Ecto neural progenitor cell (in vitro differentiated cells): ENCODE measurements at places on chromosomes 12 and 14.

DNA sequence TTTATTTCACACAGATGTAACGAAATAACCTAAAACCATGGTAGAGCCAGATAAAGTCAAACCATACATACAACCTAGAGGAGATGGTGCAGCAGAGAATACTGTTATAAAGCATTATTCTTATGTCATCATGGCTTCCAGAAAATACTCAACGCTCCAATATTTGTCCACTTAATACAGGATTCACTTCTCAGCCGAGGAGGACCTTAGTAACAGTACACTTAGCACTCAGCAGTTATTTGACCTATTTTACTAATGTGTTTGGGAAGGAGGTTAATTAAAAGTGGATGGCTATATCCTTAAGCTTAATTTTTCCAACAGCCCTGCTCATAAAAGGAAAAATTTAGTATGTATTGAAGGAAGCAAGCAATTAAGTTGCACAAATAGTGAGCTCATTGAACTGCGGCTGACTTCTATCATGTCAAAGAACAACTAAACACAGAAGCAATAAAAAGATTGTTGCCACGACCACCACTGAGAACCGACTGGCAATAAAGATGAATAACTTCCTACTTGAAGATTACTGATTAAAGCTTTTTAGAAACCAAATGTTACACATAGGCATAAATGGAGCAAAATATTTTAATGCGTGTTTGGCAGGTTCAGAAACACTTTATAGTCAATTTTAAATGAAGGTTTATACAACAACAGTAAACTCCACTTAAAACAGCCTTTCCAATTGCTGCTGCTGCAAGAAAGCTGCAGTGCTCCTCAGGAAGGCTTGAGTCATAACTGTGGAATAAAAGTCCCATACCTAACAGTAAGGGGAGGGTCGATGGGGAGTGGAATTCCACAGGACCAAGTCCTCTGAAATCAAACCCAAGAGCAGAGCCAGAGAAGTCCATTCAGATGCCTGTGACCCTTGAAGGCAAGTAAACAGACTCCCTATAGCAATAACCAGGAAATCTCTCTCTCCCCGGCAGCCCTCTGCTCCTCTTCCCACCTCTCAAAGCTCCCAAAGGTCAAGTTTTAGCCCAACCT is 218.9 kb upstream of the CDKN3 start:
- DNase-seq = no peak

GRCh38 chr12:79662046-79662811 is 28.5 kb downstream of the PAWR start:
- no peak for DNase-seq

DNA sequence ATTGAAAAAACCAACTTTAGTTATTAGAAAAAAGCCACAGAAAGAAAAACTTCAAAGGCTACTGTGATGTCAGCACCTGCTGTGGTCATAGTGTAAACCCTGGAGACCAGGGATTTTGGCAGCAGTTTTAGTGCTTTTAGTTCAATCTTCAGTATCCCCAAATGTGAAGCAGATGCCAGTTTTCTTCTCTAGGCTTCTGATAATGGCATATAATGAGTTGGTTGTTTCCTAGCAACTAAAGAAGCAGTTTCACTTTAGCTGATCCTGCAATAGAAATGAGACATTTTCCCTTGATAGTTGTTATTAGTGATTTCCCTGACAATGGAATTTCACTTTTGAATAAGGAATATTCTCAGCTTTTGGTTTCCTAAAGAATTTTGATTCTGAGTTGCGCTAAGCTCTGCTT is 131.2 kb downstream of the NUBPL start:
- no peak for DNase-seq

DNA sequence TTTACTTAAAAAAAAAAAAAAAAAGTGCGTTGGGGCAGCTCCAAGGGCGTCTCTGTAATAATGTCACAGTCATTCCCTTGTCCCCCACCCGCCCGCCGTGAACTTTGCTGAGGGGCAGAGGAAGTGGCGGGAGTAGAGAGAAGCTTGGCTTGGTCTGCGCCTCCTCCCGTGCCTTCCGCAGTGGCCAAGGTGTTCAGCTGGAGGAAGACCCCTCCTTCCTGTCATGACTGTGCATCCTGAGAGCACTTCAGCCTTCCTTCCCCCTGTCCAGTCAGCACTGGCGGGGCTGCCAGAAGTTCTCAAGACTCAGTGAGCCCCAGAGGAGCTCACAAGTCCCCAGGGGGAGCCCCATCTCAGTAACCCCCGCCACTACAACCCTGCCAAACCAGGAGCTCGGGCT is 32.2 kb downstream of the AACS start:
- no peak for DNase-seq

DNA sequence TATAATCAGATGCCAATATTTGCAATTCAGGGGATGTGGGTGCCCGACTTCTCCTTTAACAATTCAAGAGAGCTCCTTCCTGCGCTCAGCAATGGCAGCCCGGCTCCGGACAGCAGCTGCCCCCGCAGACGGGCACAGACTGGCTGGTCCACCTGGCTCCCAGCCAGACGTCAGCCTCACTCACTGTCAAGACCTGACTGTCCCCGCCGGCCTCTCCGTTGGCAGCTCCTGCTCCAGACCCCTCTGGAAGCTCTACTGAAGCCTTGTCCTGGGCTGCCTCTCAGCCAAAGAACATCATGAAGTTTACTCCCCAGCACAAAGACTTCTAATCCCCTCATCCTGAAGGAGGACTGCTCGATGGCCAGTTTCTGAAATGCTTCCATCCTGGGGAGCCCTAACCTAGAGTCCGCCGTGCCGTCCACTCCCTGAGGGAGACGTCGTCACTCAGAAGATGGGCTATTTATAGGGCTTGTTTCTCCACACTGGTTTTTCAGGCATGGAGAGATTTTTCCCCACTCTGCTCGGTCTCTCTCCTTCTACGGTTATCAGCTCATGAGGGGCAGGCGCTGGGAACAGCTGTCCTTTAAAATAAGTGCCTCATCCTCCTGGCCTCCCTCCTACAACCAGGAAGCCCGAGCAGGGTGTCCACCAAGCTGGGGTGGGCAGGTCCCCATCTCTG is 126.2 kb downstream of the RFLNA start:
- DNase-seq = no peak

GRCh38 chr12:98828802-98829600 is 183.9 kb downstream of the APAF1 start:
- DNase-seq = no peak

GRCh38 chr12:25889185-25889584 is 69.3 kb upstream of the RASSF8 start:
- DNase-seq = no peak

GRCh38 chr12:56644654-56645053 is 1.1 kb downstream of the ATP5F1B start:
- peak; percentile 13 for DNase-seq

DNA sequence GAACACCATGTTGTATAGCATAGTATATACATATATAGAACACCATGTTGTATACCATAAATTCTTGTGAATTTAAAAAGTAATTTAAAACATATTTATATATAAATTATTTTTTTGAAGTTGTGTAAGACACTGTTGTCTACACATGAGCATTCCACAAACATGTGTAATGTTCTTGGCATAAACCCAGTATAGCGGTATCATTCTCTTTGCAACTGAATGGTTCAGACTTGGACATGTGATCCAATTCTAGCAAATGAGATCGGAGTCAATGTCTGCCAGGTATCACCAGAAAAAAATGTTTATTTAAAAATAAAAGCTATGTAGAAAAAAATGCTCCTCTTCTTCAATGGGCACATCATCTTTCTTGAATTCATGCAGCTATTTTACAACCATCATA is 33.9 kb downstream of the CEP290 start:
- no peak for DNase-seq

GRCh38 chr14:38512236-38512635 is 256.3 kb upstream of the CLEC14A start:
- DNase-seq = no peak

GRCh38 chr14:56149995-56150394 is 31.8 kb downstream of the PELI2 start:
- DNase-seq = no peak

DNA sequence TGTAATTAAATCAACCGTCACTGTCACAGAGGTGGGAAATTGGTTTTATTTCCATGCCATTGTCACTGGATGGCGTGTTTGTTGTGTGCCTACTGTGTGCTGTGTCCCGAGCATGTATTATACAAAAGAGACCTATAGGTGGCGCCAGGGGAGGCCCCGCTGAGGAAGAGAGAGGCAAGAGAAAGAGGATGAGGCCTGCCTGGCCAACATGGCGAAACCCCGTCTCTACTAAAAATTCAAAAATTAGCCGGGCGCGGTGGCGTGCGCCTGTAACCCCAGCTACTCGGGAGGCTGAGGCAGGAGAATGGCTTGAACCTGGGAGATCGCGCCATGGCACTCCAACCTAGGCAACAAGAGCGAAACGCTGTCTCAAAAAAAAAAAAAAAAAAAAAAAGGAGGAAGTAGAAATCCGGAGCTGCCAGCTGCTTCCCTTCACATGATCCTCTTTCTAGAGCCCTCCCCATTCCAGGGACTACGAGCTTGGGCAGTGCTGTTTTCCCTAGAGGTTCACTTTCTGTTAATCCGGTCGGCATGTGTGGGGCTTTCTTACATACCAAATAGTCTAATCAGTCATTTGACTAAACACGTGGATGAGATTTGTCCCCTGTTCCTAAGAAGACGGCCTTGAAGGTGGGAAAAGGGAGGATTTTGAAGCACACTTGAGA is 6.4 kb upstream of the CCDC175 start:
- DNase-seq = no peak

- no peak for DNase-seq
These were observed 22.5 kb upstream of the YAF2 start for GRCh38 chr12:42260518-42260917.

DNA sequence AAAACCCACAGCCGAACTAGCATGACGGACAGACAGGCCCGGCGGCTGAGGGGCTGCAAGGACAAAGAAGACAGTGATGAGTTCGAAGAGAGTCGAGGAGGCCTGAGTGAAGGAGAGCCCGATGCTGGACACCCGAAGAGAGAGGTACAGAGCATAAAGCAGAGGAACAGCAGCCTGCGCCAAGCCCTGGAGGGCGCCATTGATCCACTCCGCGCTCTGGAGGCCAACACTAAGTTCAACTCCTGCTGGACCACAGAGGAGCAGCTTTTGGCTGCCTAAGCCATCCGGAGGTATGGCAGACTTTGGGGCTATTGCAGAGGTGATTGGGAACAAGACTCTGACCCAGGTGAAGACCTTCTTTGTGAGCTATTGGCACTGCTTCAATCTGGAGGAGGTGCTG is 7.8 kb upstream of the PLXNC1 start:
- peak; percentile 73 for DNase-seq

DNA sequence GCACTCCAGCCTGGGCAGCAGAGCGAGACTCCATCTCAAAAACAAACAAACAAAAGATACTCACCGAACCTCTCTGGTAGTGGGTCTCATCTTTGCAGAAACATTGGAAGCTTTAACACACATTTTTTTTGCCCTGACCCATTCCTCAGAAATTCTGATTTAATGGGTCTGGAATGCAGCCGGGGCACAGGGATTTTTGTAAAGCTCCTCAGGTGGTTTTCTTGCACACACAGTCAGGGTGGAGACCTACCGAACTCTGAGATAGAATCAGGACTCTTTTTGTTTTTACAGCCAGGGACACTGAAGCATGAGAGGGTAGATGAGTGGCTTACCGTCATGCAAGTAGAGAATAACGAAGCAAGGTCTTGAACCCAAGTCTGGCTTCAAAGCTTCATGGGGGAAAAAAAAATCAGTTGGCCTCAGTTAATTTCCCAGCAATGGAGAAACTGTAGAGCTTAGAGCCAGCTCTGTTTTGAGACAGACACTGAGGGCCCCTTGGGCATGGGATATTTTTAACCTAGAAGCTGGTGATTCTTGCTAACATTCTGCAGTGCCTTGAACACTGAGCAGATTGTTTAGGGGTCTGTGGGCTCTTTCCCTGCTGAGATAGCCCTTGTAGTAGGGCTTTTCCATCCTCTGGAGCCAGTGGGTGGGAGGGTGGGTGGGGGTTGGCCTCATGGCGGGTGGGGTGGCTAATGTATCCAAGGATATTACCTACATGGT is 4.8 kb downstream of the RNU4-2 start:
- DNase-seq = no peak

GRCh38 chr12:122841544-122842321 is 6.5 kb downstream of the HIP1R start:
- DNase-seq = no peak

GRCh38 chr14:85248881-85249635 is 280.9 kb upstream of the FLRT2 start:
- no peak for DNase-seq

DNA sequence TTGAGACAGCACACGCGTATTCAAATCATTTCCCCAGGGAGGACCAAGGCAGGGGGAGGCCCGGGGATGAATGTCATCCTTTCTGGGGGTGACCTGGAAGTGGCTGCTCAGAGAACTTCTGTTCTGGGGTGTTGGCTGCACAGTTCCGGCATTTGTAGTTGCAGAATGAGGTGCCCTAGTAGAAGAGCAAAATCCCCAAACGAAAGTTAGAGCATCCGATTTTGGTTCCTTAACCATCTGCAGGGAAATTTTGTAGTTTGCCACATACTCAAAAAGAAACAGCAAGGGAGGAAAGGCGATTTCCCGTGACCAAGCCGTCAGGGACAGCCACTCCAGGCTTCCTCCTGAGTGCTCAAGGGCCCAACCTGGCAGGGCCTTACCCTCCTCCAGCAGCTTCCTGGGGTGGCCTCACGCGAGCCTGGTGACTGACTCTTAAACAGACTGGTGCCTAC is 13.0 kb upstream of the TRAF3 start:
- no peak for DNase-seq

DNA sequence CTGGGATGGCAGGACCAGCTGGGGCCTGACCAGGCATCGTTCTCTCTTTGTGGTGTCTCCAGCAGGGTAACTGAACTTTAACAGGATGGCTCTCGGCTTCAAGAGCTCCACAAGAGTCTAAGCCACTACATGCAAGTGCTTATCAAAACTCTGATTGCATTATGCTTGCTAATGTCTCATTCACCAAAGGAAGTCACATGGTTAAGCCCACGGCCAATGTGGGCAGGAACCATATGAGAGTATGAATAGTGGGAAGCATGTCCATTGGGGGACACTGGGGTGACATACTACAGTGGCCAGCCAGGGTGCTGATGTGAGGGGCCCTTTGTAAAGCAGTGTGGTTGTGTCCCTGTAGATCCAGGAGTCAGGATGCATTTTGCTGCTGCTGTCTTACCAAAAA is 35.0 kb upstream of the KCNA5 start:
- no peak for DNase-seq

GRCh38 chr12:2288001-2288400 is 235.2 kb downstream of the CACNA1C start:
- no peak for DNase-seq

- DNase-seq = no peak
These were observed 4.9 kb upstream of the MRPL52 start for GRCh38 chr14:22824711-22825359.

GRCh38 chr12:15931590-15932053 is 20.5 kb downstream of the DERA start:
- no peak for DNase-seq

- no peak for DNase-seq
These were observed 230.8 kb downstream of the NUAK1 start for GRCh38 chr12:105907982-105908381.
